GM13977 (cell line): ENCODE measurements at places on chromosomes 11 and 22.

DNA sequence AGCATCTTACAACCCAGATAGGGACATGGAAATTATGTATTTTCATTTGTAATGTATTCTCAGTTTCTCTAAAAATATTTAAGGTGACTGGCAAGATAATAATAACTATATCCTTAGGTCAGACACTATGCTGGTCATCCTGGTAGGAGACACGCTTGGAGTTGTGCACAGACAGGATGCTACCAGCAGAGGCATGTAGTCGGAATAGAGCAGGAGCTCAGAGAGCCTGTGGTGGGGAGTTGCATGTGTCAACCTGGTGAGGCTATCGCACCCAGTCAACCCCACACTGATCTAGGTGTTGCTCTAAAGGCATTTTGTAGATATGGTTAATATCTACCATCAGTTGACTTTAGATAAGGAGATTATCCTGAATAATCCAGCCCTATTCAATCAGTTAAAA, 318.5 kb downstream of the MIAT start:
- no peak for DNase-seq

DNA sequence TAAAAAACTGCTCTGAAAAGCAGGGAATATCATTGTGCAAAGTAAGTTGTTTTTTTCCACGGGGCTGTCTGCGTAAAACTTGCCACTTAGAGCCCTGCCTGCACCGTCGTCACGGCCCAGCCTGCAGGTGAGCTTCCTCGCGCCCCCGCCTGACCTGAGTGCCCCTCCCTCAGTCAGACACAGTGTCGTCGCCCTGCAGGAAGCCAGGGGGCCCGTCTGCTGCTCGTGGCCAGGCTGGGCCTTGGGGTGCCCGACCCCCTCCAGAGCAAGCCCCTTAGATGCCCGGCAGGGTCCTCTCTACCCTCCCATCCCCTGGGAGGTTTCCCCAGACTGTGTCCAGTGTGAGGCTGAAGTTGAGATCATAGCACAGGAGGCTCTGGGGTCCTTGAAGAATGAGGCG, 31.6 kb downstream of the SBF1 start:
- no peak for DNase-seq

DNA sequence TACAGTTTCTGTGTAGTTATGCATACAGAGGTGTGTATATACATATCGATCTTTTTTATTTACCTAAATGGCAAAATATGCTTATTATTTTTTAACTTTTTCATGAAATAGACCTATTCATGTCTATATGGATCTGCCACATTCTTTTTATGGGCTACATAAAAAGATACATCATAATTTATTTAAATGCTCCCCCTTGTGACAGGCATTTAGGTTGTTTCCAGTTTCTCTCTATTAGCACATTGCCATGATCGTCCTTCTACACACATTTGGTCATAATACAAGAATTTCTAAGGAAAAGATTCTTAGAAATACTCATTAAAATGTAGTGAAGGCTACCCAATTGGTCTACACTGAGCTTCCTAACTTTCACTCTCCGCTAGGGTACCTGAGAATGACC, 1067.4 kb downstream of the OPCML start:
- no peak for DNase-seq

DNA sequence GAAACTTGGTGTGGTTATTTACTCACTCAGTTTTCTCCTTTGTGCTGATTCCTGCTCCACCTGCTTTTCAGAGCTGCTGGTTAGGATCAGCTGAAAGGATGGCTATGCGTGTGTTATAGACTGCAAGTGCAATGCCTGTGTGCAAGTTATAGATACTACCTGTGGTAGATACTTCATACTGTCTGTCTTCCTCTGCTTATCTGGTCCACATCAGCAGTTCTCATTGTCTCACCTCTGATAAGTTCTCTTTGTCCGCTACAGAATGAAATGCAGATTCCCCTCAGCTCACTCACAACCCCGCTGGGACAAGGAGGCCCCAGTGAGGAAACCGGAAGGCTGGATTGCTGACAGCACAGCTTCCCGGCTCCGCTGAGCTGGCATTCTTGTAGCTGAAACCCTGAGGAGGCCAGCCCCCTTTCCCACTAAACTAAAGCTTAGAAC, 37.5 kb upstream of the LYVE1 start:
- DNase-seq, result no peak

DNA sequence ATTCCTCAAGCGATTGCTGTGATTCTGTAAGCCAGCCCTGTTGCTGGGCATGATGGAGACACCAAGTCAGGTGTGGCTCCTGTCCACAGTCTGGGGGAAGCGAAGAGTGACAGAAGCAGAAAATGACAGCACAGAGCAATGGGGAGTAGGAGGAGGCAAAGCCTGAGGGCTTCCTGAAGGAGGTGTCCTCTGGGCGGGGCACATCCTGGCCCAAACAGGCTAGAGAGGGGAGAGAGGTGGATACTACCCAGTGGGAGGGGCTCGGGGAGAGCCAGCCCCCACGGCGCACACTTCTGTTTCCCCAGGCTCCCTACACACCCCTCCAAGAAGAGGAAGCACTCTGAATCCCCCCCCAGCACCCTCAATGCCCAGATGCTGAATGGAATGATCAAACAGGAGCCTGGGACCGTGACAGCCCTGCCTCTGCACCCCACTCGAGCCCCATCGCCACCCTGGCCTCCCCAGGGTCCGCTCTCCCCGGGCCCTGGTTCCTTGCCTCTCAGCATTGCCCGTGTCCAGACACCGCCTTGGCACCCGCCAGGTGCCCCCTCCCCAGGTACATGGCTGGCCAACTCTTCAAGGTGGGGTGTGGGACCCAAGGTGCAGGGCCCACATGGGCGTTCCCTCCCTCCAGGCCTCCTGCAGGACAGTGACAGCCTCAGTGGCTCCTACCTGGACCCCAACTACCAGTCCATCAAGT, 18.9 kb downstream of the MYRF start:
- no peak for DNase-seq

DNA sequence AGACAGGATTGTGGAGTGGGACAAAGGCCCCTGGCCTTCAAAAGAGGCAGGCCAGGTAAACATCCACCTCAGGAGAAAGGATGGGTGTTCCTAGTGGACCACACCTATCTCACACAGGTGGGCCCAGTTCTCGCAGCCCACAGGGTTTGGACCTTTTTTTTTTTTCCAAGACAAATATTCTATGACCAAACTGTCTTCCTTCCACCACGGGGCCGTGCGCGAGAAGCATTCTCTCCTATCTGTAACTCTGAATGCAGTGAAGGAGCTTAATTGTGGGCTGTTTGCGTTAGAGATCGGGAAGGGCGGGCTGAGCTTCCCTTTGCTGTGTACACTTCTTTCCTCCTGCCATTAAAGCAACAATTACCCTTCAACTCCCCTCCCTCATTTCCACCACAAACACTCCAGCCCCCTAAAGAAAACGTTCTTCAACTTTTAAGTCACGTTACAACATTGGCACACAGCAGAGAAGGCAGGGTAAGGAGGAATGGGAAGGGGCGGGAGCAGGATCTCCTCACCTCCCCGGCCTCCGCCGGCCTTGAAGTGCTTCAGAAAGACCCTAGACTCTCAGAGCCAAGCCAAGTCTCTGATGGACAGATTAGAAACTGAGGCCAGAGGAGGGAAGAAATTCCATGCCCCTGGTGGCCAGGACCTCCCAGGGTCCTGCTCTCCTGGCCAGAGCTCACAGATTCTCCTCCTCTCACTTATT, 238.4 kb downstream of the BUD13 start:
- no peak for DNase-seq

- no peak for DNase-seq
Measured at GRCh38 chr11:1155274-1155693, 2.5 kb upstream of the MUC5AC start.

DNA sequence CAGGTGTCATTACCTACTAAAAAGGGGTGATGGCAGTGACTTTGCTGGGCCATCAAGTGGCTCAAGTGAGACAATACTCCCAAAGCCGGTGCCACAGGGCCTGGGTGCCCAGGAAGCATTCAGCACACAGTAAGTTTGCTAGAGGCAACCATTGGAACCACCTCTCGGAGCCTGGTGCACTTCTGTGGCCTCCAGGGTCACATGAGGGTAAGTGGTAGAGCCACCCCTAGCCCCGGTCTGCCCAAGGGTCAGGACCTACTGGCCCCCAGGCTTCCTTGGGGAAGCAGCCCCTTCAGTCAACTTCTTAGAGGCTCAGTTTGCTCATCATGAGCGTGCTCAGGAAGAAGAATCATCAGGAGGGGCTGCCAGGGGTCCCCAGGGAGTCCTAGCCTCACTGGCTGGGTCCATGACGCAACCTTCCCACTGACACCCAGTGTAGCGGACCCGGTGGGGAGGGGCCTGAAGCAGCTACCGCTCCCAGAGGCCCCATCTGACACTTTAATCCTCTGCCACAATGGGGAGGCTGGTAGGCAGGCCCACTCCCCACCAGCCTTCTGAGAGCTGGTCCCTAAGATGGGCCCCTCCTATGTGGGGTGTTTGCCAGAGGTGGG, 17.5 kb upstream of the RASL10A start:
- DNase-seq, result no peak

DNA sequence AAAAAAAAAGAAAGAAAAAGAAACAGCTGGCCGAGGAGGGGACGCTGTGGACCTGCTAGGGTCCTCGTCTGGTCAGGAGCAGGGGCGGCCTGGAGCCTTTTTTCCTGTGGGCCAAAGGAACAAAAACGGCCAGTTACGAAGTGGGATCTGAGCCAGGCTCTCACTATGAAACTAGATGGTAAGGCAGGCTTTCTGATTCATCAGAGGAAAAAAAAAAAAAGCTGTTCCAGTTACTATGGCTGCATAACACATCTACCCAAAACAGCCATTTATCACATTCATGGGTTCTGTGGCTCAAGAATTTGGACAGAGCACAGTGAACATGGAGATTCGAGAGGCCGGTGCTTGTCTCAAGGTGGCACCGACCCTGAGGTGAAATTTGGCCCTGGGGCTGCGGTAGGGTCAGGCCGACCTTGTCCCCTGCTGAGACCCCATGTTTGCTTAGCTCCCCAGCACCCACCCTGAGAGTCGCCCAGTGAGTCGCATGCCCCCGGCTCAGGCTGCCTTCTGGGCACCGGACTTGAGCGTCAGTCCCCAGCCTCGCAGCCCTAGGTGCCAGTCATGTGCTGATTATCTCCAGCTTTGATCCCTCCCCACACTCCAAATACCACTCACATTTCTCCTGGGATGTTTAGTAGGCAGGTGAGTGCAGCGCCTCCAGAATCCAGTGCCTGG, 34.2 kb downstream of the MRGPRD start:
- DNase-seq, result no peak

GRCh38 chr11:133929401-133930052, 27.2 kb downstream of the IGSF9B start:
- DNase-seq, result no peak

- no peak for DNase-seq
Measured at GRCh38 chr11:10490398-10491241, 35.6 kb downstream of the AMPD3 start.

DNA sequence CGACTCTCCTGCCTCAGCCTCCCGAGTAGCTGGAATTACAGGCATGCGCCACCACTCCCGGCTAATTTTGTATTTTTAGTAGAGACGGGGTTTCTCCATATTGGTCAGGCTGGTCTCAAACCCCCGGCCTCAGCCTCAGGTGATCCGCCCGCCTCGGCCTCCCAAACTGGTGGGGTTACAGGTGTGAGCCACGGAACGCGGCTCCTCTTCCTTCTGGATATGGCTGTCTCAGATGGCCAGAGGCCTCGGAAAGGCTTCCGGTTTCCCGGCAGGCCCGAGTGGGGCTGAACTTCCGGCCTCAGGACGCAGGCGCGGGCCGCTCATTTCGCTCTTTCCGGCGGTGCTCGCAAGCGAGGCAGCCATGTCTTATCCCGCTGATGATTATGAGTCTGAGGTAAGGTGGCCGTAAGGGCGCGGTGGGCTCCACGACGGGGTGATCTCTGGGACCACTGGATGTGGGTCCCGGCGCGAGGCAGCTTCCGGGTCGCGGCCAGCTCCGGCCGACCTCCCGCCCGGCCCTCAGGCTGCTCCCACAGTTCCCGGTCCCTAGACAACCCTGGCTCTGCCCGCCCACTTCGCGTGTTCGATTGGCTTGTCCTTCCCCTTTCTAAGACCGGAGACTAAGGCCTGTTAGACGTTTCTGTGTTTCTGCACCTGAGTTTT, at the start of gene EIF3L:
EIF3L (plus strand) TSS at position 331 of the 663 bp plus-strand sequence; CDS start at position 362, 31 bp downstream.
- DNase-seq, result peak; percentile 94

GRCh38 chr11:8777907-8778767, 95.5 kb downstream of the RPL27A start:
- DNase-seq, result peak; percentile 75

DNA sequence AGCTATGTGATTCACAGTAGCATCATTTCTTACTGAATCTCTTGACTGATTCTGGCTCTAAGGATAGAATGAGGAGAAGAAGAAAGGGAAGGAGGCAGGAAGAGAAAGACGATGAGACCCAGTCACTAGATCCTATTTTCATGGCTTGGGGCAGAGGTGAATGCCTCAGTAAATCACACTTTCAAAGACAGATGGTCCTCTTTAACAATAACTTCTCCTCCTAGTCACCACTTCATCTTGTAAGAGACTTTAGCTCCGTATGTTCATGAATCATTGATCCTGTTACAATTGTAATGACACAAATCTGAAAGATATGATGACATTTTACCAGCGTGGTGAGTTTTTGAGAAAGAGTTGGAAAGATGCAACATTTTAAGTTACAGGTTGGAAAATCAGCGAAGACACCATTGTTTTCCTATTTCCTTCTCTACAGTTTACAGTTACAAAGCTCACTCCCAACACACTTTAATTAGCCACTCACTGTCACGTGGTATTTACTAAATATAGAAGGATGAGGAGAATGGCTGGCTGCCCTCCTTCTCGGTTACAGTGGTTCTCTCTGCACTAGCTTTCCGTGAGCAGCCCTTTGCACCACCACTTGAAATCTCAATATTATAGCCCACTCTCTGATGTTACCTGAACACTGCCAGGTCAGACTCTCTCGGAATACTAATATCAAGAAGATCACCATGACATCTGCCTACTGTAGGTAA, 205.8 kb downstream of the CADM1 start:
- DNase-seq, result no peak

DNA sequence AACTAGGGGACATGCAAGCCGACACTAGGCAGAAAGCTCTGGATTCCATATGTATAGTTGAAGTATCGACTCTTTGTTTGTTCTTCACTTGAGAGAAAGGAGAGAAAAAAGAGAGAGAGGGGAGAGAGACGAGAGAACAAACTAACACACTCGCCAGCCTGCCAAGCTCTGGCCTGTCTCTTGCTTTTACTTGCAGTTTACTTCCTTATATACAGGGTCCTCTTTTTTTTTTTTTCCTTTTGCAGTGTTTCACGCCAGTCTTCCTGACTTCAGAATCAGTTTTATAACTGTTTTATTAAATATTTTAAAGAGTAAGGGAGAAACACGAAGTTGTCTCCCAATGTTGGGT, 19.9 kb downstream of the TEAD1 start:
- DNase-seq, result no peak

- peak; percentile 78 for DNase-seq
Measured at GRCh38 chr11:62611705-62612365, 740 bp downstream of the EML3 start.

- no peak for DNase-seq
Measured at GRCh38 chr22:30273711-30274436, 7.2 kb upstream of the OSM start.

DNA sequence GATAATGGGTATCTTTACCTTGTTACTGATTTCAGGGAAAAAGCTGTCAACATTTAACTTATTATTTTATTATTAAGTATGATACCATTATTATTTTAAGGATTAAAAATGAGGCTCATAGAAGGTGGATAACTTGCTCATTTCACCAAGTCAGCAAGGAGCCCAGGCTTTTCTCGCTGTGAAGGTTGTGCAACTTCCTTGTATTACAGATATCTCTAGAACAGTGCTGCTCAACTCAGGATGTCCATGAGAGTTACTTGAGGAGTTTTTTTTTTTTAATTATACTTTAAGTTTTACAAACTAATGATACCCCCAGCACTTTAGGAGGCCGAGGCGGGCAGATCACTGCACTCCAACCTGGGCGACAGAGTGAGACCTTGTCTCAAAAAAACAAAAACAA, 98.2 kb downstream of the INSC start:
- DNase-seq, result no peak
